Mucosa of descending colon (tissue), 3 donors: ENCODE measurements at places on chromosomes 2 and 18. TPM values are rescaled to one million over a fixed set of nuclear protein-coding genes. Genes with fewer than 3 reads are reported as not detected.

DNA sequence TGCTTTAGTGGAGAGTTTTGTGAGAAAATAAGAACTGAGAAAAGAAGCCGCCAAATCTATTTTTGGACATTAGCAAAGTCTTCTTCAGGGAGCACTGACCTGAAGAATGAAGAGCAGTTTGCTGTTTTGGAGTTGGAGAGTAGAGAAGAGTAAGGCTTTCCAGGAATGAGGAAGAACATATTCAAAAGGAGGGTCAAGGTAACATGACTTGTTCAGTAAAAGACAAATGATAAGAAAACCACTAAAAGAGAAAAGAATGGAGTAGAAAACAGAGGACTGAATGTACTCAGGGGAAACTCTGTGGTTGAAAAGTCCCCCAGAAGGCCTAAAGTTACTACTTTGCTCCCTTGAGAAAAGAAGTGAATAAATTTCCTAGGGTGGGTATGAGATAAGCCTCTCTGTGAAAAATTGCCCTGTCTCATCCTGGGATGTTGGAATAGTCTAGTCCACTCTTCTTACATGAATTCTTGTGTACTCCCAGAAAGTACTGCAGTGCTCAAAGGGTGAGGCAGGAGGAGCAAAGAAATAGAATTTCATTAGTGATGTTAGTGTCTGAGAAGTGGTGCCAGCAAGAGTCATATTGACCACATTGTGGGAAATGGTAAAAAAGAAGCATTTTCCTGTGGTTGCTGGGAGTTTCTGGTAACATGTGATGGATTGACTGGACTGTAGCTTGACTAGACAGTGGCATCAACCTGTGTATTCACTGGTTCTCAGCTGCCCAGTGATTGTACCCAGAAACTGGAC is 27.8 kb downstream of the MBD5 start:
- no peak for DNase-seq

- DNase-seq: no peak
Measured at GRCh38 chr18:35635170-35635569, 53.6 kb downstream of the GALNT1 start.

DNA sequence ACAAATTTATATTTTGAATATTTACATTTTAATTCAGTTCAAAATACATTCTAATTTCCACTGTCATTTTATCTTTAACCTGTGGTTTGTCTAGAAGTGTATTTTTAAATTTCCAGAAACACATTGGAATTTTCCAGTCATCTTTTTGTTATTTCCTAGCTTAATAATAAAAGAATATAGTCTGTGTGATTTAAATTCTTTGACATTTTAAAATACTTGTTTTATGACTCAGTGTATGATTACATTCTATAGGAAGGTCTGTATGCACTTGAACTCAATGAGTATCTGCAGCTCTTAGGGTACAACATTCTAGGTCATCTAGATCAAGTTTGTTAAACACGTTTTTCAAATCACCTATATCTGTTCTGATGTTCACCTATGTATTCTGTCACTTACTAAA is 88.3 kb upstream of the MBOAT2 start:
- DNase-seq: no peak

DNA sequence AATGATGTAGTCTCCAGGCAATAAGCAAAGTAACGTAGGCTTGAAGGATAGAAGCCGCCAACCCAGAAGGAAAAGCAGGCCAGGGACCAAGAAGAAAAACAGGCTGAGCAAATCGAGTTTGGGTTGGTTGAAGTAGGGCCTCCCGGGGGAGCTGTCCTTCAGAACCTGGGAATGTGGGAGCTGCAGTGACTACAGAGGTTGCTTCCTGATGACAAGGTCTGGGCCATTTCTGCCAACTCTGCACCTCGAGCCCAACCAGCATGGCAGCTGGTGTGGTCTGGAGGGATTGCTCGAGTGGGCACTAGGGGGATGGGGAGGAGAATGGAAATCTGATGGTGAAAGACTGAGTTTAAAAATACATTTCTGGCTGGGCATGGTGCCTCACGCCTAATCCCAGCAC is 14.1 kb downstream of the ACMSD start:
- no peak for DNase-seq

DNA sequence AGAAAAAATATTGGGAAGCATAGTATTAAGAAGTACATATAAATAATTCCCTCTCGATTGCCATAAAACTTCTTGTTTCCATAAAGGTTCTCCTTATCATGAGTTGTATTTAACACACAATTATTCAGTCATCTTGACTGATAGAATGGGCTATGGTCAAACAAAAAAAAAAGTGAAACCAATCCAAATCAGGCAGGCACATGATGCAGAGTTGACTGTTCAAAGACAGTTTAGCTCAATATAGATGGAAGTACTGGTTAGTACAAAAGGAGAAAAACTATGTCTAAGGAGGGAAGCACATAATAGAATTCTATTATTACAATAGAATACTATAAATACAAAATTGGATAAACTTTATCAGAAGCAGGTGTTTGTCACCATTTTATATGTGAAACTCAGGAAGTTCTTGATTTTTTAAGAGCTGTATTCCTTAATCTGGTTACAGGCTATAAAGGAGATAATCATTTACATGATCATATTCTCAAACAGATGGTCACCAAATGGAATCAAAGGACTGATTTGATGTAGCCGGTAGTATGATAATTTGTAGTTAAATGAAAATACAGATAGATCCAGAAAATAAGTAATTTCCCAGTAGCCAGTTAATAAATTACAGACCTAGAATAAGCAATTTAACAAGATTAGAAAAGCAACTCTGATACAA is 18.2 kb upstream of the CALCRL start:
- no peak for DNase-seq

DNA sequence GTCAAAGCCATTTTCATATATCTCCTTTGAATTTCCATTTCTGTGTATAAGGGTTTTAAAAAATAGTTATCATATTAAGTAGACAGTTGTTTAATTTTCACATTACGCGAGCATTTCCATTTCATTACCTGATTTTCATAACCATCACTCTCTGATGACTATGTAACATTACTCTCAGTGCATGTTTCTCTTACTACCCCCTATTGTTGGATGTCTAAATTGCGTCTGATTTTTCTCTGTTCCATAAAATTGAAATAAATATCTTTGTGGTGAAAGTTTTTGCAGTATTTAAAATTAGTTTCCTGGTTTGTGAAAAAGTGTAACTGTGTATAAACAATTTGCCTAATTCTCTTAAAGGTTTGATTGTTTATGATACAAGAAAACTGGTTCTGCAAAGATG is 123.8 kb downstream of the MYO1B start:
- no peak for DNase-seq

- DNase-seq: no peak
Measured at GRCh38 chr2:229133155-229133772, 137.8 kb downstream of the PID1 start.

DNA sequence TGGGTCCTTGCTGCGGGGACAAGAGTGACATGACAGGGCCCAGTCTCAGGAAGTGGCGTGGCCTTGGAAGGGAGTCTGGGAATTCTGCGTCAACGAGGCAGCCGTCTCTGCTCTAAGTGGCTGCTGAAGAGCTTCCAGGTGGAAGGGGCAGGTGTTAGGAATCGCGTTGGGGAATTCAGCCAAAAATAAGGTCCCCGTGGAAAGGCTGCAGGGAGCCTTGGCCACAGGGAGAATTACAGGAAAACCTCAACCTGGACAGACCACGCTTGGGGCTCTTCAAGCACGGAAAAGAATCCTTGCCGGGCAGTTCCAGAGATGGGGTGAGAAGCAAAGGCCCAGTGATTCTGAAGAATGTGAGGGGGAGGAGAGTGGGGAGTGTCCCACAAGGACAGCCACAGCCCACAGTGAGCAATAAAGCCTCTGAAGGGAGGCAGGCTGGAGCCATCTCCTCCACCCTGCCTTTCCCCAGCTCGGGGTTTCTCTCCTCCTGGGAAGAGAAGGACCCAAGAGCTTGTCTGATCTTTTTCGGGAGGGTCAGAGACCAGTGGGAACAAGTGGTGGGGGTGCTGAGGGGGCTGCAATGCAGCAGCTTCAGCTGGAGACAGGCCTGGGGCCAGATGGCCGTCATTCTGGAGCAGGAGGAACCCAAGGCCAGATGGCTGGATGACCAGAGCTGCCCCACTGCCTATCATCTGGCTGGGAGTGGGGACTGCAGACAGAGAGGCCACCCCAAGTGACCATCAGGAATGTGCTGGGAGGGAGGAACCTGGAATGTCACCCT is 106.4 kb upstream of the SMAD2 start:
- no peak for DNase-seq

- DNase-seq: no peak
Measured at GRCh38 chr18:41899535-41899934, 55.5 kb upstream of the PIK3C3 start.

DNA sequence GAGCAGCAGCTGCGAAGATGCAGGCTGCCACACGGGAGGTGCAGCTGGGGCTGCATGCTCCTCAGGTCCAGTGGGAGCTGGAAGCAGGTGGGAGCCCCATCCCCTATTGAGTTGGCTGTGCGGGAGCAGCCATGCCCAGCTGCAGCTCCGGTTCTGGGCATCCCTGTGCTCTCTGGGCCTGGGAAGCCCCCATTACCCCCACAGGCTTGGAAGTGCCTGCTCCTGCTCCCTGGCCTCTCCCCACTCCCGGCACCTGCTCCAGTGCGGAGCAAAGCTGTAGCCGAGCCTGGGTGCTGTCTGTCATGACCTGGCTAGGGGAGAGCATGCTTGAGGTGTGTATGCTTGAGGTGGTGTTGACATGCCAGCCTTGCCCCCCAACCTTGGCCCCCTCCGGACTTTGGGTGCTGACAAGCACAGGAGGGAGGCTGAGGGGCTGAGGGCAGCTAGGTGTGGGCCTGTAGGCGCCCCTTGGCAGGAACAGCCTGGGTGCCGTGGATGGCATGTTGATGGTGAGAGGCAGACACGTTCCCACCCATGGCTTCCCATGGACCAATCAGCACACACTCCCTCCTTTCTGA is 21.5 kb downstream of the ANKRD29 start:
- DNase-seq: no peak

SNORC gene
- 31.5 TPM for total RNA-seq

SP140 gene
- total RNA-seq: 3.1 TPM

NEU4 gene
- 71.0 TPM for total RNA-seq
